ENCODE measurements at places on chromosomes 5 and 9.

- DNase-seq = no peak
These were observed 124.5 kb upstream of the KLF9 start for GRCh38 chr9:70539001-70539400.

DNA sequence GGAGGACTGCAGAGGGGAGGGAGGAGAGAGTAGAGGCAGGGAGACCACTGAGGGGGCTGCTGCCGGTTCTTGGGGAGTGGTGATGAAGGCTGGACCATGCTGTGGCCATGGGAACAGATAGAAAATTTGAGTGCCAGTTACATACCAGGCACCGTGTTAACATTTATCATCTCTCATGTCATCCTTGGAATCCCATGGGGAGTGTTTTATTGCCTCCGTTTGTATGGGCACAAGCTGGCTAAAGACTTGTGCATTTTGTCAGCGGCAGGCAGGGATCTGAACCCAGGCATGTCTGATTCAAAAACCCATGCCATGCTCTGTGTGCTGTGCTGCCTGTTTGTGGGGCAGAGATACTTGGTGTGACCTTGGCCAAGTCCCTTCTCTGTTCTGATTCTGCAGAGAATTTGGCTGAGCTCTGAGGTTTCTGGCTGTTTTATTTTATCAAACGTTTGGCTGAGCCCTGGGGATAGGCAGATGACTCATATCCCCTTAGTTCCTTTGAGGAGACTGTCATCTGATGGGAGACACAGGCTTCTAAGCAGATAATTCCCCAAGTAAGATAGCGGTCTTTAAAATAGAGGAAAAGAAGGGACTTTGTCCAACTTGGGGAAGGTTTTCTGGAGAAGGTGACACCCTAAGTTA lies 22.2 kb downstream of the COL27A1 start:
- DNase-seq = no peak

DNA sequence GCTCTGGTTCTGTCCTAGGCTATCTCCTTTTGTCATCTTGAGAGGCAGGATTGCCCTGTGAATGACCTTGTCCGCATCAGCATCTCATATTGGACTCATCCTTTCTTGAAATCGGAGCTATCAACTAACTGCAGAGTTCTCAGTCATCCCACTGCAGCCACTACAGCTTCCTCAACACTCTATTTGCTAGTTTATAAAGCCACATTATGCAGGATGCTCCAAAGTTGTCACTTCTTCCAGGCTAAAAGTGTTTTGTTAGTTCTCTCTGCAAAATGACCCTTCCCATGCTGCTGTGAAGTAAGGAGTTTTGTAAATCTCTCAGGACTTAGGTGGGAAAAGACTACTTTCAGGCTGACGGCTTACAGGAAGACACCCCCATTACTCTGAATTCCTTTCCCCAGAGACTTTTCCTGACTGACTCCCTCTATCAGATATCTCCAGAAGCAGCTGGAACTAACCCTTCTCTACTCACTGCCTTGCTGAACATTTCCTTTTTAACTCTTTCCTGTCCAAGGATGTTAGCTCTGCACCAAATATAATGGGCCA lies 257.6 kb downstream of the NFIB start:
- DNase-seq = no peak

DNA sequence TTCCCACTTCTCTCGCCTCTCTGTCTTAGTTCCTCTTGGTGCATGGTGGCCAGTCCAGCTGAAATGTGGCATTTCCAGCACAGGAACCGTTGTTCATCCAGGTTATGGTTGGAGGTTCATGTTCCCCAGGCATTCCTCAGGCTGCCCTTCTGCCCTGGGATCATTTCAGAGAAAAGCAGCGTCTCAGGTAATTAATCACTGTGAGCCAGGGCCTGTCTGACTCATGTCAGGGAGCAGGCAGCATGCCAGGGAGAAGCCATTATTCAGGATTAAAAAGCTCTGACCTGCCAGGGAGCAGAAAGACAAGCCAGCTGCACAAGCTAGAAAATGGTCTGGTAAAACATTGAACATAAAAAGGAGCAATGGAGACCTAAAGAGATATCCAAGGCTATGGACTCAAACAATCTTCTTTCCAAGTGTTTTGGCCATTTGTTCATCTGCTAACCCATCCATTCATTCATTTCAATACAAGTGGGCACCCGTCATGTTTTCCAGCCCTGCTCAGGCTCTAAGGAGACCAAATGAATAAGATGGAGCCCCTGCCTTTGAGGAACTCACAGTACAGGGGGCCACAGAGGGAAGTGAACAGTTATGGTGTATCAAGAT lies 241.4 kb downstream of the DRD1 start:
- no peak for DNase-seq

DNA sequence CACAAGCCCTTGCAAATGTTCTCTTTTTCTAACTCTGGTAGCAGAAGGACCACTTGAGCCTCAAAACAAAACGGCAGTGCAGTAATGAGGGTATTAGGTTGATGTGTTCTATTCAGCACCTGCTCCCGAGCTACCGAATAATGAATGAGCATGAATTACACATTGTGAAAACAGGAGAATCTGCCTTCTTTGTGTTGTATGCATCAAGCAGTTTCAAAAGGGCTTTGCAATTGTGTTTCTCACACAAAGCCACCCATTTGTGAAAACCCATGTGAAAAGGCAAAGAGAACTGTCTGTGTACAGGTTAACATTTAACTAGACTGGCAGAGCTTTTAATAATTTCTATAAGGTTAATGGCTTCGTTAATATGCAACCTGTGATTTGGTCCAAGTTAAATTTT lies 97.8 kb downstream of the STK32A start:
- DNase-seq = no peak

GRCh38 chr9:137972355-137972987 lies 94.9 kb downstream of the CACNA1B start:
- DNase-seq = peak; percentile 47

- no peak for DNase-seq
These were observed 7.9 kb upstream of the NEUROG1 start for GRCh38 chr5:135543485-135544304.

DNA sequence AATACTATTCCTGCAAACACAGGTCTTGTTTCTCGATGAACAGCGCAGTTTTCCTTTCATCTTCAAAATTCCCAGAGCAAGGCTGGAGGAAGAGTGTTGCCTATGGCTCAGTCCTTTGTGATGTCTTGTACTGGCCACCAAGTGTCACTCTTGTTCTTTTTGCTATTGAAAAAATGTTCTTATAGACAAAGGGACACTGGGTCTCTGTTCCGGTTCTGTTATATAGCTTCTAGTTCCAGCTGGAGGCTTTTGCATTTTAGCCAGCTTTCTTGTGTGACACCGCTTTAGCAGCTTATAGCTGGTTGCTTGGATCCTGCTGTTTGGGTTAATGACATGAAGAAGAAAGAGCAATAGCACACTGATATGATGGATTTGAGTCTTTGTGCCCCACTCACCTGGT lies 343.7 kb upstream of the KCNN2 start:
- no peak for DNase-seq

GRCh38 chr9:4117835-4118610 lies 181.8 kb downstream of the GLIS3 start:
- peak; percentile 58 for DNase-seq

DNA sequence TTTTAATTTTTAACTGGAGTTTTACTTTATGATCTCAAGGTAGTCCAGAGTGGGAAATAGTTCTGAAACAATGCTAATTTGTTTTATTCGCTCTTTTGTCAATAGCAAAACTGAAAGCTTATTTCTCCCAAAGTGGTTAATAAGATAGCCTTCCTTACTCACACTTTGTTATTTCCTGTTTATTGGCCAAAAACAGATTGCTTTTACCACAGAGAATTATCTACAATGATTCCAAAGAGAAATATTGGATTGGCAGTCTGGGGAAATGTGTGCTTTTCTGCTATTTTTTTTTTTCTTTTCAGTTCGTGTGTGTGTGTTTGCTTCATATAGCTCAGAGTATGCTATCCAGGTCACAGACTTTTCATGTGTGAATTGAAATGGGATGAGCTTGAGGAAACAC lies 756.7 kb upstream of the RGMB start:
- no peak for DNase-seq

DNA sequence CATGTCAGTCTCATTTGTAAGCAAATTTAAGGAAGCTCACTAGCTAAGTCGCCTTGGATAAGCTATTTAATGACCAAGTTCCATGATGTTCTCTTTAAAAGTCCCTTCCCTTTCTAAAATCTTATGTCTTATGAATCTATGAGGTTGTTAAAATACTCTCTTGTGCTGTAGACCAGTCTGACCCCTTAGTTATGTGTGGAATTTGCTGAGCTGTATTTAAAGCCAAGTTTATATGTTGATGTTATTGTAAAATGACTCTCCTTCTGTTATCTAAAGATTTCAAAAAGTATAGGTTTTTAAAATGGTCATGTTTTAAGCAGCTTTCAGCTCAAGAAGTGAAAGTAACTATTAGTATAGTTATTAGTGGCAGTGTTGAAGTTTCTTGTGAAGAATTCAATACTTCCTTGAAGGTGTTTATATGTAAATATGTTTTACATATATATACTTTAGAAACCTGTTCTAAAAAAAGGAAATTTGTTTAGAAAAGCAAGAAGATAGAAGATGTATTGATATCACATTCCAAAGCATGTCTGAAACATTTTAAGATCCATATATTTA lies 92.2 kb downstream of the CDC42SE2 start:
- DNase-seq = no peak

DNA sequence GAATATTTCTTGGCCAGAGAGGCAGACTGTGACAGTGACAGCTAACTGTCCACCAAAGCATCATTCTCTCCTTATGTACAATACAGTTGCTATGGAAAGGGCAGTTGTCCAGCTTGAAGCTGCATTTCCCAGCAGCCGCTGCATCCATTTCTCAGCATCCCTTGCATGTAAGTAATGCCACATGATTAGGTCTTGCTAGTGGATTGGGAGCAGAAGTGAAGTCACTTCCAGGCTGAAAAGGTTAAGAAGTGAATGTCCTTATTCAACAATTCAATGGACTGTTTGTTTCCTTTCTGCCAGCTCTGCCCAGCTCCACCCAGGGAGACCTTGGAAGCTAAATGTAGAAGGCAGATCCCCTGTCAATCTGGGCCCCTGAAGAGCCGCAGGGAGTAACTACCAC lies 26.1 kb upstream of the RETREG1 start:
- no peak for DNase-seq

DNA sequence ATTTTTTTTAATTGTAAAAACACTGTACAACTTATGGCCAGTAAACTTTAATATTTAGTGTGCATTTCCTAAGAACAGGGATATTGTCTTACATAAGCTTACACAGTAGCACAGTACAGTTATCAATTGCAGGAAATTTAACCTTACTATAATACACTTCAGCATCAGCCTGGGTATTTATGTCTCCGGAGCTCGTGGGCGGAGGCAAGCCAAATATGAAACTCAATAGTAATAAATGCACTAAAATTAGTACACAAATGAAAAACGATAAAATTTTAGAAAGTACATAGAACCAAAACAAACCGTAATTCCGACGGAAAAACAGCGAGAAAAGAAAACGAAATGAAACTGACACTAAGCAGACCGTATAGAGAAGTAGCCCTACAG lies 91.2 kb downstream of the ANXA2R start:
- DNase-seq = no peak

- DNase-seq = no peak
These were observed 50.4 kb upstream of the STXBP1 start for GRCh38 chr9:127561491-127562278.

GRCh38 chr5:140110646-140110957 lies 3.3 kb upstream of the PURA start:
- DNase-seq = no peak

- DNase-seq = no peak
These were observed 97.8 kb upstream of the KLF4 start for GRCh38 chr9:107587191-107587963.

DNA sequence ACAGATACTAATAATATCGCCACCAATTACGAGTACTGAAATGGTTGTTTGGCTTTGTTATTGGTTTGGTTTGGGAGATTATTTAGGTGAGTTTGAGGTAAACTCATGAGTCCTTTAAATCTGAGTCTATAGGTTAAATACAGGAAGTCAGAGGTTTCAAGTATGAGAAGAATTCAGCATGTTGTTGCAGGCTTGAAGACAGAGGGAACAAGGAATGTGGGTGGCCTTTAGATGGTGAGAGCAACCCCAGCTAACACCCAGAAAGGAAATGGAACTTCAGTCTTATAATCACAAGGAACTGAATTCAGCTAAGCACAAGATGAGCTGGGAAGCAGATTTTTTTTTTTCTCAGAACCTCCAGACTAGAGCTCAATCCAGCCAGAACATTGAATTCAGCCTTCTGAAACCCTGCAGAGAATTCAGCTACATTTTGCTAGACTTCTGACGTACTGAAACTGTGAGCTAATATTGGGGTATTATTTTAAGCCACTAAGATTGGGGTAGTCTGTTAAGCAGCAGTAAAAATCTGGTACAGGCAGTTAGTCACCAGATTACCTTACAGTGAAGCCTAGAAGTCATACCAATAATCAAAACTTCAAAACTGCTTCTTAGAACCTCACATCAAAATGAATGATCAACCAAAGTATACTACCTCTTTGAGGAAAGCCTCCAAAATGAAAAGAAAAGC lies 216.0 kb upstream of the PUM3 start:
- no peak for DNase-seq

DNA sequence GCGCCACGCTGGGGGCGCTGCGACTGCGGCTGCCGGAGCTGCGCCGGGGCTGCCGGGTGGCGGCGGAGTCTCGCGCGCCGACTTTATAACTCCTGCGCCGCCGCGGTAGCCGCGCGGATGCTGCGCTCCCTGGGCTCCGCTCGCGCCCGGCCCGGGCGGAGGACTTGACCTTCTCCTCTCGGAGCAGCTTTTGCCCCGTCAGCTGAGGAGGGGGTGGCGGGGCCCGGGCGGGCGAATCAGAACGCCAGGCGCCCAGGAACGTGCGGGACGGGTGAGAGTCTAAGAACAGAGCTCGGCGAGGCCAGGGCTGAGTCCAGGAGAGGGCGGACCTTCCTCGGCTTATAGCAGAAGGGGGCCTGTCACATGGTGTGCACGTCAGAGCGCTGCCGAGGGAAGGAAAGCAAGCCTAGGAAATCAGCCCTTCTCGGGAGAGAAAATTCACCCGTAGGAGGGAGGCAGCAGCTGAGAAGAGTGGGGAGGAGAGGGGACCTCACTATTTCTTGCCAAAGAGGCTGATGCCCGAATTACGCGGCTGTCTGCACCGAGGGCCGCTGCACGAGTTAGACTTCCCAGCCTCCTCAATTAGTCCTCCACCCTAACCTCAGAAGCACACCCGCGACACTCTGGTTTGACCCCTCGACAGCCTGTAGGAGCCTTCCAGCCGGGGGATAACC lies at the start of gene FOXD1:
Gene FOXD1 (minus strand): TSS at position 315 of the 674 bp plus-strand sequence. CDS start 415 bp downstream, outside the sequence.
- DNase-seq = no peak

- no peak for DNase-seq
These were observed 105.2 kb downstream of the FRMD3 start for GRCh38 chr9:83432877-83433550.

GRCh38 chr5:58490402-58491050 lies 709 bp upstream of the GAPT start:
- no peak for DNase-seq

Data from activated naive CD4-positive, alpha-beta T cell treated with anti-CD3 and anti-CD28 coated beads, Interleukin-2, amount 50 U/mL, for 72 hours (primary cell).